NCI-H146 (cell line): ENCODE measurements at places on chromosomes 2 and 18.

- DNase-seq, result no peak
These were observed 125.5 kb downstream of the DYSF start for GRCh38 chr2:71578767-71579342.

DNA sequence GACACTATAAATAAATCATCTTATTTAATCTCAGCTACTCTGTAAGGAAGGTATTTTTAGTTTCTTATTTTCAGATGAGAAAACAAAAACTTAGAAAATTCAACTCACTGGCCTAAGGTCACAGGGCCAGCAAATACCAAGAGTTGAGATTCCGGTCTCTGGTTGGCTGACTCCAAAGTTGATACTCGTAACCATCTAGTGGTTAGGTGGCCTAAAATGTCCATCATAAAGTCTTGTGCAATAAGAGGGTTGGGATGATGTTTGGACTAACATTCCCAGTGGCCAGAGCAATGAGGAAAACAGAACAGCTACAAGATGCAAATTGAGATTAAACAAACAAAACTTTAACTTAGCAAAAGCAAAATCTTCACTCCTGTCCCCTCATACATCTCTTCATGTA is 360.3 kb downstream of the FIGN start:
- no peak for DNase-seq

DNA sequence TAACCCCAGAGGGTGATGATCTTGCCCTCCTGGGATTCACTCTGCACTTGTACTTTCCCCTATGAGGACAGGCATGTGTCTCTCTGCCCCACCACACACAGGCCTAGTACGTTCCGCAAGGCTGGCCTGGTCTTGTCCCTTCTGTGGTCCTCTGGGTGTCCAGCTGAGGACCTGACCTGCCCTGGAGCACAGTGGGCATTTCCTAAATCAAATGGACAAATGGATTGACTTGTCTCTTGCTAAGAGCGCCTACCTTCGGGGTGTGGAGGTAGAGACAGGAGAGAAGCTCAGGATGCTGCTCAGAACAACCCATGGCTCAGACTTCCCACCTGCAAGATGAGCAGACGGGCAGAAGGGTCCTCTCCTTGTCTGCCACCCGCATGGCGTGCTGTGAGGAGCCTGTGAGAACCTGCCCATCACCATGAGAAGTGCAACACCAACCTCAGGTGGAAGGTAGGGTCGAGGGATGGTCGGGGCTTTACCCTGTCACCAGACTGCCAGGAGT is 133.6 kb downstream of the MYCN start:
- no peak for DNase-seq

DNA sequence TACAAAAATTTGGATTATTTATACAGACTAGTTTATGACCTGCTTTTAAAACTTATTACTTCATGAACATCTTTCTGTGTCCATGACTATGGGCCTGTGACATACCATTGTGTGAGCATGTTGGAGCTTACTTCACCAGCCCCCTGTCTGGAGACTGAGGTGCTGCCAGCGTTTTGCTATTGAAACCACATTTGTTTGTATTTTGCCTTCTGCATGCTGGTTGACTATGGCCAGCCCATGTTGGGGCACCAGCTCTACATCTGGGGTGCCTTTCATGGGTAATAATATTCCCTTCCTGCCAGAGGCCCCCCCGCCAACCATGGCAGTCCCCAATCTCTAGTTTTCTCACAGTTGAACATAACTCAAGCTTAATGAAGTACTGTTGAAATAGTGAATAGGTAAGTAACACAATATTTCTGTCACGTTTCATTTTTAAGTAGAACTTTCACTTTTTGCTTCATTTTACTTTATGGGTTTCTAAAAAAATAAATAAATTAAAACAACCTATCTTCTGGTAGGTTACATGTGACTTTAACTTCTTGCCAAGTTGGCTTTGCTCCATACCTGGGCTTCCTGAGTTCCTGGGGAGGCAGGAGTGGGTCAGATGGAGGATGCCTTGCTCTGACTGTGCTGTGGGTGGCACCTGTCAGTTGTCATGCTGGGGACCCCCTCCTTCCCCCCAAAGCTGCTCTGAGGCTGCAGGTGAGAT is 63.9 kb downstream of the DGKD start:
- no peak for DNase-seq

GRCh38 chr18:58316396-58317342 is 272.6 kb downstream of the NEDD4L start:
- no peak for DNase-seq
